ENCODE measurements at places on chromosomes 3 and 15.

DNA sequence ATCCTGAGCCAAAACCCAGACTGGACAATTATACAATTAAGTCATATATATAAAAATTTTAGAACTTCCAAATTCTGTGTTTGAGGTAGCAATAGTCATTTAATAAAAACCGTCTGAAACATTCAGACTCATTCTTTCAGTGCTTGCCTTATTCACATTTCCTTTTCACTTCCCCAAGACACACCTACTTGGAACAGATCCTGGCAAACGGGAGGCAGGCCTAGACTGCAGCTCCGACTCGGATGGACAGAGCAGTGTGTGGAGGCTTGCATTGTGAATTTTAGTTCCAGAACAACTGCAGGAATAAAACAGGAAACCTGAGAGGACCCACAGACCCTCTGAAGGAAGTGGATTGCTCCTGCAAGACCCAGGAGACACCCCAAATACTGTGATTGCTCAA is 341.4 kb downstream of the CNTN3 start:
- DNase-seq = no peak

- no peak for DNase-seq
Observed at GRCh38 chr3:71447197-71447596, 136.3 kb downstream of the FOXP1 start.

DNA sequence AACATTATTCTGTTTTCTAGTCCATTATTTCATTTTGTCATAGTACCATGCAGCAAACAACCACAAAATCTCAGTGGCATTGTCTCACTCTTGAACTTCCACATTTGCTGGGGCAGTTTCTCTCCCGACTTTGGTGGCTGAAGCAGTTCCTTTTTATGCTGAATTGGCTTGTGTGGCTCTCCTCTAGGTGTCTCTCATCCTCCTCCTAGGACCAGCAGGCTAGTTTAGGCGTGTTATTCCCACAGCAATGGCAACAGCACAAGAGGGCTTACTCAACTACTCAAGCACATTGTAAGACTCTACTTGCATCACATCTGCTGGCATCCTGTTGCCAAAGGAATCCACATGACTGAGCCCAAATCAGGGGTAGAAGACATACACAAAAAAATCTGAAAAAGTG is 201.8 kb upstream of the KCNH8 start:
- DNase-seq = no peak

- DNase-seq = no peak
Observed at GRCh38 chr15:70160803-70161565, 63.3 kb upstream of the TLE3 start.

DNA sequence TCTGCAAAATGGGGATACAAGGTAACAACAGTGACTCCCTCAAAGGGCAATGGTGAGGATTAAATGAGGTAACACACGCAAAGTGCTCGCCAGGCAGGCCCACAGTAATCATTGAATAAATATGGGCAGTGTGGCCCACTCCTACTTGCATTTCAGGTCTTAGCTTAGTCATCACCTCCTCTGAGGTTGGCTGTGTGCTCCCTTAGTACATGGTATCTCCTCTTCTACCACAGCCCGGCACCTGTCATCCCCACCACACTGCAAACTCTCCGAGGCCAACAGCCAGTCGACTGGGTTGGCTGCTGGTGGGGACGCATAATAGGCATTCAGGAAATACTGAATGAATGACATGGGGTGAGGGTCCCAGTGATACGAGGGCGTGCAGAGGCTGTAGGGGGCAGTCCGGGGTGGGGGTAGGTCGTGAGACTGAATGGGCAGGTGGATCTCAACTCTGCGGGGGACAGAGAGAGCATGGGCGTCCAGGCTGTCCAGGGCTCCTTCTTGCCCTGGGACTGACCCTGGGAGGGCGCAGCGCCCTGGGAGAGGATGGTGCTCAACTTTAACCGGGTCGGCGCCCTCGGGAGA is 375 bp upstream of the MYZAP start:
- no peak for DNase-seq

DNA sequence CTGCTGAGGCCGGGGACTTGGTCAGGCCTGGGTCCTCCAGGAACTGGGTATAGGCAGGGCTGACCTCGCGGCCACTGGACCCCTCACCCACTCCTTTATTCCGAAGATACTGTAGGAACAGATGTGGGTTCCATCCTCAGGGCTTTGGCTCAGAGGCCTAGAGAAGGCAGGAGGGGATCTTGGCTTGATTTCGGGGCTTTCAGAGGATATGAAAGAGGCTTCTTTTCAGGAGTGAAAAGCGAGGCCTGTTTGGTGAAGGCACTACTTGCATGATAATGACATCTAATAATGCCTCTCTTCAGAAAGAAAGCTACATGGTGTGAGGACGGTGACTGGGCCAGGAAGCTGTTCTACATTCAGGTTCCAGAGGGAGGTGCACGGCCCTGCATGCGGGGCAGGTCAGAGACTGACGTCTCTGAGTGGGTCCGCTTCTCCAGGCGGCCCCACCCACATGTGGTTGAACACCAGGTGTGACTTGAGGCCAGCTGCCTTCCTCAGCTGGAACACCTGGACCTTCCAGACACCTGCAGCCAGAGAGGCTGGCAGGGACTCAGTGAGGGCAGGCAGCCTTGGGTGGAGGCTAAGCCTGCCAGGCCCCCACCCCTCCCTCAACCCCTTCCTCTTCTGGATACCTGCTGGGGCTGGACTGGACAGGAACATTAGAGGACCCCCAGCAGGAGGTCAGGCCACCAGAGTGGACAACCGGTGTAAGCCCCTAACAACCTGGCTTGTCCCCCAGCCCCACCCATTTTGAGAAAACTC is 31.1 kb upstream of the HHATL start:
- no peak for DNase-seq

- no peak for DNase-seq
Observed at GRCh38 chr15:41048397-41048796, 67.7 kb downstream of the INO80 start.

GRCh38 chr3:82129221-82129801 is 367.9 kb upstream of the GBE1 start:
- no peak for DNase-seq

DNA sequence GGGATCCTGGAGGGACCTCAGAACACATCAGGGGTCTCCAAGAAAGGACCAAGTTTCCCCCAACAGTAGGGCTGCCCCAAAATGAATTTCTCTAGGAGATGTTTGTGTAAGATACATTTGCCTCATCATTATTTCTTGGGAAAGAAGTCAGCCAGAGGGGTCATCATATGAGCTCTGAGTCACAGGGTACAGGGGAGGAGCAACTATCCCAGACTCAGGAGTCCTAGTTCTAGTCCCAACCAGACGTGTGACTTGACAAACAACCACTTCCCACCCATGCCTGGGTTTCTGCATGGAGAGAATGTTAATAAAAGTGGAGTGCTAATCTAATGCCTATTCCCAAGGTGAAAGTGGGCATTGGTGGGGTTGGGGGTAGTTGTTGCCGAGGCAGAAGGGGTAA is 144.1 kb downstream of the ALDH1A2 start:
- no peak for DNase-seq

DNA sequence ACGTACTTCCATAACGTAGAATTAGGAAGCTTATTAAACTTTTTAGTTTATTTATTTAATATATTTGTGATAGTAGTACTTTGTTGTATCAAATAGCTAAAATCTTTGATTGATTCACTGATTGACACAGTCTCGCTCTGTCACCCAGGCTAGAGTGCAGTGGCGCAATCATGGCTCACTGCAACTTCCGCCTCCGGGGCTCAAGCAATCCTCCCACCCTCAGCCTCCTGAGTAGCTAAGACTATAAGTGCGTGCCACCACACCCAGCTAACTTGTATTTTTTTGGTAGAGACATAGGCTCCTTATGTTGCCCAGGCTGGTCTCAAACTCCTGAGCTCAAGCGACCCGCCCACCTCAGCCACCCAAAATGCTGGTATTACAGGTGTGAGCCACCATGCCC is 5.7 kb downstream of the APH1B start:
- no peak for DNase-seq

GRCh38 chr3:123638936-123639689 is 54.3 kb upstream of the HACD2 start:
- no peak for DNase-seq

- DNase-seq = no peak
Observed at GRCh38 chr3:98008855-98009254, 26.3 kb downstream of the GABRR3 start.

DNA sequence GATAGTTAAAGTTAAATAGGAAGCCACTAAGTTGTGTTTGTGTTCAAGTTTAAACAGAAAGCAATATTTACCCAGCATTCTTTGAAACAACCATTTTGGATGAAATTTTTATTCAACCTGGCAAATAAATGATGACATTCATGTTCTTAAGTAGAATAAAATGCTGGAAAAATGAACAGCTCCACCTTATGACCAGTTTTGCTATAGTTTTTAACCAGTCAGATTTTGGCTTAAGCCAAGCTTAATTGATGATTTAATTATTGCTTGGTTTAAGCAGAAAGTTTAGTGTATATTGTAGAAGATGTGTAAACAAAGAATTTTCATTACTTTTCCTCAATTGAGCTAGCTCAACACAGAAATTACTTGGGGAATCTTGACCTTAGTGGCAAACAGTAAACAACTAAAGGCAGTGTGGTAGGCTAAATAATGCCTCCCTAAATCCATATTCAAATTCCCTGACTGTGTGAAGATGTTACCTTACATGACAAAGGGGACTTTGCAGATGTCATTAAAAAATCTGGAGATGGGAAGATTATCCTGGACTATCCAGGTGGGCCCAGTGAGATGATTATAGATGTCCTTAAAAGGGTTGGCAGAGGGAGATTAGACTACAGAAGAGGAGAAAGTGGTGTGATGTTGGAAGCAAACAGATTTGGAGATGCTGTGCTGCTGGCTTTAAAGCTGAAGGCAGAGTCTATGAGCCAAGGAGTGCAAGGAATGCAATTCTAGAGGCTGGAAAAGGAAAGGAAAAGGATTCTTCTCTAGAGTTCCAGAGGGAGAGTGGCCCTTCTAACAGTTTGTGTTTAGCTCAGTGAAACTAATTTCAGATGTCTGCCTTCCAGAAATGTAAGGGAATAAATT is 448.6 kb upstream of the GOLIM4 start:
- no peak for DNase-seq

GRCh38 chr3:159234306-159234705 is 432.5 kb downstream of the MFSD1 start:
- no peak for DNase-seq

DNA sequence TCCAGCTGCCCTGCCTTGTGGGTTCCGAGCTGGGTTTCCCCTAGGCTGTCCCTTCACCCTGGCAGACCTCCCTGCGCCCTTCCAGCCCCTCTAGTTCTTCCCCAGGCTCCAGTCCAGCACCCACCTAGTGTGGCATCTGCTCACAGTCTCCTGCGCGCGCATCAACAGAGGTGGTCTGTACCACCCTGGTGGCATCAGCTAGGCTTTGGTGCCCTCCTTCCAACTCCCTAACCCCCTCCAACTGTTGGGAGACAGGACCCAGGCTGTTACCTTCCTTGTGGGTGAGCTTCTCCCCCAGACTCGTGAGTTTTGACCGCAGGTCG is 8.0 kb downstream of the CALML4 start:
- no peak for DNase-seq

DNA sequence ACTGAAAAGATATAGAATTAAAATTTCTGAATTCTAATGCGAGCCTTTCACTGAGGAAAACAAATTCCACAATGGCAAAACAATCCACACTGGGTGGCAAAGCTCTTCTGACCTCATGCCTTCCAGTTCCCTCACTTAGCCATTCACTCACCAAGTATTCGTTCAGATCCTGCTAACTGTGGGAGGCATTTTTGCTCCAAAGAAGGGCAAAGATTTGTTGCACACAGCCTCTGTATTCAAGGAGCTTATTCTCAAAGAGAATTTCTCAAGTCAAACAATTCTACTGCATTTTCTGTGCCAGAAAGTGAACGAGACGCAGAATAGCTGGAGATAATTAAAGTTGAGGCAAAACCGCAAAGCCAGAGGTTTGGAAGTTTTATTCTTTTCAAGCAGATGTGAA is 77.3 kb downstream of the CPNE4 start:
- no peak for DNase-seq

DNA sequence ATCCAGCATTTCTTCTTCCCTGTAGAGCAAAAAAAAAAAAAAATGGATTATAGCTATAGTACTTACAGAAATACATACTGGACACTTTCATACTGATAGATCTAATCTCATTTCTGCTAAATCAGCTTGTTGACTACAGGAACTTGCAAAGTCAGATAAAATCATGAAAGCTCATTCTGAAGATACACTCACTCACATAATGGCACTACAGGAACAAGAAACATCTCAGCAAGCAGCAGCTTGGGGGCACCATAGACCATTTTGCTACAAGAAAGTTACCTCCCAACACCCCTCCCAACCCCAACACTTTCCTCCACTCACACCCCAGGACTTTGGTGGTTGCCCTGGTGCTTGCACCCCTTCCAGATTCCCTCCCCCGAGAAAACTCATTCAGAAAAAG is 4.6 kb downstream of the MYH15 start:
- no peak for DNase-seq

GRCh38 chr15:76366714-76367113 is 30.1 kb downstream of the ISL2 start:
- DNase-seq = no peak

- DNase-seq = no peak
Observed at GRCh38 chr3:32780735-32781210, 37.0 kb upstream of the TRIM71 start.

DNA sequence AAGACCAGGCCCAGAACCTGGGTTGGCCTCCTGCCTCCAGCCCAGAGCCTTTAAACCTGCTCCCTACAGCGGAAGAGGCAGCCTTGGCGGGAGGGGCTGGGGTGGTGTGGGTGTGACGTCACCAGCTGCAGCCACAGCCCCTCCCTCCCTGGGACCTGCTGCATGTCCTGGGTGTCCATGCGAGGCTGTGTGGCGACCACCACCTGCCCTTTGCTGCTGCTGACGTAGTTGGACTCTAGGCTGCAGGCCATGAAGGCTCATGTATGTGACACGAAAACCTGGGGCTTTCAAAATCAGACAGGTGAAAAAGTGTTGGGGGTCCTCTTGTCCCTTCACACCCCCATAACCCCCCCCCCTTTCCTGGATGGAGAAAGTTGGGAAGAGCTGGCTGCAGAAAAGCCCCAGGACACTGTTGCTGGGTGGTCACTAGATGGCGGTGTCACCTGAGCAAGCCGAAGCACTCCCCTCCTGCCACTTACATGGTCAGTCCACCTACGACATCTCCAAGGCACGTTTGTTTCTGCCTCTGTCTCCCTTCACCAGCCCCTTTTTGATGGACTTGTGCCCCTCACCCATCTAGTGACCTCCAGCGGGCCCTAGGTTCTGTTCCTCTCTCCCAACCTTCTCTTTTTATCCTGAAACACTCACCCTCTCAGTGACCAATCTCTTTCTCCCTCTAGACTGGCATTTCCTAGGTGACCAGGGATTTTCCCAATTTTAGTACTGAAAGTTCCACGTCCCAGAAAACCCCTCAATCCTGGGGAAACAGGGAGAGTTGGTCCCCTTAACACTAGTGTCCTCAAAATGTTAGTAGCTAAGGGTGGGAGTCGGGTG is 35.2 kb downstream of the SLC6A20 start:
- peak; percentile 19 for DNase-seq

- DNase-seq = no peak
Observed at GRCh38 chr15:73026511-73027054, 25.7 kb upstream of the NEO1 start.

- DNase-seq = no peak
Observed at GRCh38 chr3:108509263-108509662, 1.1 kb downstream of the MYH15 start.

All from stimulated activated CD8-positive, alpha-beta memory T cell treated with anti-CD3 and anti-CD28 coated beads, Interleukin-4, amount 100 ng/mL, for 24 hours (primary cell).